ENCODE measurements at places on chromosomes 7 and 10.

DNA sequence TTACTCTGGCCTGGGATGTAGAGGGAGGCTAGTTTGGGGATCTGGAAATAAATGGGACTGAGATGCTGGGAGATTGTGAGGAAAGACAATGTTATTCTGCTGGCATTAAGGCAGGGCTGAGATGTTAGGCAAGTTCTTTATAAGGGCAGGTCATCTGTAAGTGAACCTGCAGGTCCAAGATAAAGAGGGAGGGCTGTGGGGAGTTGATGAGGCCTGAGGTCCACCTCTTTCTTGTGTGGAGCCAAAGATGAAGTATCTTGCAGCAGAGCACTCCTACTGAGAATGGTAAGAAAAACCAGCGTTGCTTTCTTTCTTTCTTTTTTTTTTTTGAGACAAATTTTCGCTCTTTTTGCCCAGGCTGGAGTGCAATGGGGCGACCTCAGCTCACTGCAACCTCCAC, 19.1 kb downstream of the CYCS start:
- no peak for DNase-seq

GRCh38 chr7:131424219-131424822, 96.6 kb downstream of the MKLN1 start:
- DNase-seq: peak; percentile 11

GRCh38 chr7:159120540-159120919, 24.1 kb downstream of the VIPR2 start:
- DNase-seq: no peak

GRCh38 chr10:94279835-94280709, 82.7 kb downstream of the NOC3L start:
- DNase-seq: peak; percentile 4

GRCh38 chr7:117251687-117252086, 71.2 kb downstream of the WNT2 start:
- no peak for DNase-seq

GRCh38 chr7:156184164-156184563, 371.9 kb upstream of the SHH start:
- no peak for DNase-seq

- no peak for DNase-seq
Observed at GRCh38 chr7:163971-164881, 28.1 kb upstream of the FAM20C start.

DNA sequence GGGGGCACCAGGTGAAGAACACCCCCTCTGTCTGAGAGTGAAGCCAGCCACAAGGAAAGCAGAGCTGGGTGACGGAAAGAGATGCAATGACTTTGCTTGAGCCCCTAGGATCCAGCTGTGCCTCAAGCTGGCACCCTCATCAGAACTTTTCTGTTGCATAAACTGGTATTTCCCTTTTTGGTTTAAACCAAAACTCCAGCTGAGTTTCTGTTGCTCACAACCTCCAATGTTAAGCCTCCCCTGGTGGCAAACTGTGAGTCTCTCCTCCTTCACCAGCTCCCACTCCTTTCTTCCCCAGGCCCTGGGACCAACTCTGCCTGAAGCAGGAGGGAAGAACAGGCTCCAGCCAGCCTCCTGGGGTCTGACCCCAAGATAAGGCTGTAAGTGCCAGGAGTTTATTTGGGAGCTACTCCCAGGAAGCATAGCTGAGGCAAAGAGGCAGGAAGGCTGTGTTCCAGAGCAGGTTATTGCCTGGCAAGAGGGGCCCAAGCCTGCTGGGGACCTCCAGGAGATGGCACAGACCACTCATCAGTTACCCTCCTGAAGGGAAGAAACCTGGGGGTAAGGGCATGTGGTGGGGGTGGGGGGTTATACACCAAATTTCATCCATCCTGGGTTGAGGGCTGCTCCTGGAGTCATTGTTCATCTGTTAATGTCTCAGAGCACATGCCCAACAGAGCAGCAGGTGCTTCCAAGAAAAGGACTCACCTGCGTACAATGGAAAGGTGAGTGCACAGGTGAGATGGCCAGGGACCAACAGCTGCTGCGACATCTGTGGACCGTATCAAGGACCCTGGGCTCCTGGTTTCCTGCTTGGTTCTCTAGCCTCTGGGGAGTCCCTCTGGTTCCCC, 73.3 kb upstream of the NANOS1 start:
- no peak for DNase-seq

GRCh38 chr7:51071427-51071826, 245.2 kb downstream of the COBL start:
- DNase-seq: no peak

GRCh38 chr7:127891144-127891543, 140.1 kb downstream of the LRRC4 start:
- no peak for DNase-seq

DNA sequence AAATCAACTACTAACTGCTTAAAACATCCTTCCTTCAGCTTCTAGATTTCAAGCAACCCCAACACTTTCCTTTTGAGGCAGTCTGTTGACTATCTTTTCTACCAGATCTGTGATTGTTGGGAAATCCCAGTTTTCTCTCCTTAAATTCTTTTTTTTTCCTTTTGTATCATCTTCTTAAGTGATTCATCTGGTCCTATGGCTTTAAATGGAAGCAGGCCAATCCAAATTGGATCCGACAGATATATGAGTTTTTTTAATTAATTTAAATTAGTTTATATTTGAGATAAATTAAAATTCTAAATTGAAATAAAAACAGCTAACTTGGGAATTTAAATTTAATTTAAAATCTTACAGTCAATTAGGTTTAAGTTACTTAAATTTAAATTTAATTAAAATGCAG, 151.2 kb upstream of the PCLO start:
- no peak for DNase-seq

GRCh38 chr7:8058852-8059251, 90.3 kb downstream of the GLCCI1 start:
- DNase-seq: no peak

DNA sequence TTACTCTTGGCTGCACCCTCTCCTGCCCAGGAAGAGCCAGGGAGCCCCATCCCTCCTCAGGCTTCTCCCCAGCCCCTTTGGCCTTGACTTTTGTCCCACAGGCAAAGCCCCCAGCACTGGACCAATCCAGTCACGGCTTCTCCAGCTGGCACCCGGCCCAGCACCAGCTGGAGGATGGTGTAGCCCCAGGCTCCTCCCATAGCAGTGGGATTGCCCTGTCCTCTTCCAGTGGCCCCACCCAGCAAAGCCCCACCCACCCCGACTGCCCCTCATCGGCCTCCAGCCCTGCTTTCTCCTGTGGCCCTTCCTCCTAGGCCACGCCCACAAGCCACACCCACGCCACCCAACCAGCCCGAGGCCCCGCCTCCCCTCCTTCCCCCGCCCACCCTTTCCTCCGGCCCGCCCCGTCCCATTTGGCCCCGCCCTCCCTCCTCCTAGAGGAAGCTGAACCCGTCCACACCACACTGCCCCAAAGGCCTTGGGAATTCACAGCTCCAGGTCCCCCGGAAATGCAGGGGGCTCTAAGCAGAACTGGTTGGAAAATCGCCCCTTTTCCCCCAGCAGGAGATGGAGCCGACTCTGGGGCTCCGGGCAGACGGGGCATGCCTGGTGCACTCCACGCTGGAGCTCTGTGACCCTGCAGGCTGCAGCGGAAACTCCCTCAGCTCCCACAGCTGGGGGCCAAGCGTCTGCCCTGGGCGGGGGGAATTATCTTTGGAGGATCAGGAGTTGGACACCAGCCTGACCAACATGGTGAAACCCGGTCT, 25.2 kb downstream of the GET4 start:
- DNase-seq: peak; percentile 40

DNA sequence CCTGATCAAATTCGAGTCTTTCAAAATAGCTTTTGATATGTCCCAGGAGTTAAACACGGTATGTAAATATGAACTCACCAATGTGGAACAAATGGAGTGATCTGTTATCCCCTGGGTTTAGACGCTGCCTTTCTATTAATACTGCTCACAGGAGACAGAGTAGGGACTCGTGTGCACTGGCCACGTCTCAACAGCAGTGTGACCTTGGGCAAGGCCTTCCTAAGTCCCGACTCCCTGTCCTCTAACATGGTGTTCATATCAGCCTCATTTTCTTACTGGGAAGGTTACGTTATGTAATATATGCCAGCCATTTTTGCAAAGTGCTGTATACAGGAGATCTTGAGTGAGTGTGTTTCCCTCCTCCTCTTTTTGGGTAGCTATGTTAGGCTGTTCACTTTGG, 1.8 kb downstream of the WDR37 start:
- no peak for DNase-seq

GRCh38 chr7:16357921-16358320, 63.4 kb downstream of the CRPPA start:
- peak; percentile 95 for DNase-seq

DNA sequence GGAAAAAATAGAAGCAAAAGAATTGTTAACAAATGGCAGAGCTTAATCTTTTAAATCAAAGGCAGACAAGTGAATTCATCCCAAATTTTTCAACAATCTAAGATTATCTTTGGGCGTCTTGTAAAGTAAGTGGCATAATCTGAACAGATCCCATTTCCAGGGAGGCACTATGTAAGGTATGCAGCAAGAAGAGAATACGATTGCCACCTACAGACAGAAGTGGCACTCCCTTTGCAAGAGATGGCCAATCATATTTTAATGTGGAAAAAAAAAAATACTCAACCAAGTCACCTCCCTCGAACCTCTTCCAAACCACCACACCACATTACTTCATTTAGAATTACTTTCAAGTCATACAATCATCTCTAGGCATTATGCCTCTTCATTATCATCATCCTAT, 4.0 kb downstream of the GFRA1 start:
- no peak for DNase-seq

DNA sequence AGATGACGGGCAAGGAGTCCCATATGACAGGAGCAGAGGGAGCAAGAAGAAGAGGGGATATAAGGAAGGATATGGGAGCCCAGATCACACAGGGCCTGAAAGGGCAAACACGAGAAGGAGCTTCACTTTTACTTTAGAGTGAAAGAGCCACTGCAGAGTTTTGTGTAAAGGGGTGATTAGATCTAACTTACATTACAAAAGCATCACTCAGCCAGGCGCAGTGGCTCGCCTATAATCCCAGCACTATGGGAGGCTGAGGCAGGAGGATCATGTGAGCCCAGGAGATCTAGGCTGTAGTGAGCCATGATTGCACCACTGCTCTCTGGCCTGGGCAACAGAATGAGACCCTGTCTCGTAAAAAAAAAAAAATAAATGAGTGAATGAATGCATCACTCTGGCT, 91.1 kb downstream of the MPP7 start:
- DNase-seq: no peak

- no peak for DNase-seq
Observed at GRCh38 chr7:12719981-12720865, 32.8 kb downstream of the ARL4A start.

- DNase-seq: no peak
Observed at GRCh38 chr10:10798864-10799192, 218.8 kb upstream of the CELF2 start.

DNA sequence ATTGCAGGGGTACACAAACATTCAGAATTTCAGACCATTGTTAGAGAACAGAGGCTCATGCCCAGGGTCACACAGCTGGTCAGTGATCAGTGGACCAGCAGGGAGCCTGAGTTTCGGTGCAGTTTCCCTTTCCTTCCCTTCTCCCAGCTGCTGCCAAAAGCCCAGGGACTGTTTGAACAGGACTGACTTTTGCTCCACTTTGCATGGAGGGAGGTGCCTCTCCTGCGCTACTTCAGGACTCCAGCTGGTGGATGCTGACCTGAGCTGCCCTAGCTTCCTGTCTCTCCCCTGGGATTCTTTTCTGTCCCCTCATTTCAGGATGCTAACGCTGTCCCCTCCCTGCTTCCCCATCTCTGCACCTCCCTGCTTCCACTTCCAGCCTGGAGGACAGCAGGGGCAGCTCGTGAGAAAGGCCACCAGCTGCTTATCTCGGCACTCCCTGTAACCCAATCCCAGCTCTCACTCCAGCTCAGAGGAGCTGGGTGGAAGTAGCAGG, 14.5 kb downstream of the SH2D4B start:
- DNase-seq: no peak

- DNase-seq: no peak
Observed at GRCh38 chr7:128827971-128828711, 2.1 kb upstream of the FLNC start.

DNA sequence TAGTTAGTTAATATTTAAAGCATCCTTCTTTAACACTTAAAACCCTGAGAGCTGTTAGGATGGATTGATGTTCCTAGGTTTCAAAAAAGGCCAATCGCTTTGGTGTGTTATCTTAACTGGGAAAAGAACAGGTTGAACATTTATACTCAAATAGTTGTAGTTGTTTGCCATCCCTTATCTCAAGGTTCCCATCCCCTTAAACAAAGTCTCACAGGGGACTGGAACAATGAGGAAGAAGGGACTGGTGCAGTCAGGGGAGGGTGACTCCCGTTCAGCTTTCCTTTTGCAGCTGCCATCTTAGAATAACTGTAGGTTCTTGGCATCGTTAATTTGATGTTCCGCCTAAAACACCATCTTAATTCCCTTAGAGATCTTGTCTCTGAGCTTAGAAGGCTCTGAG, 2.6 kb upstream of the KBTBD2 start:
- DNase-seq: no peak

GRCh38 chr7:70553364-70553763, 578.6 kb upstream of the GALNT17 start:
- DNase-seq: no peak

DNA sequence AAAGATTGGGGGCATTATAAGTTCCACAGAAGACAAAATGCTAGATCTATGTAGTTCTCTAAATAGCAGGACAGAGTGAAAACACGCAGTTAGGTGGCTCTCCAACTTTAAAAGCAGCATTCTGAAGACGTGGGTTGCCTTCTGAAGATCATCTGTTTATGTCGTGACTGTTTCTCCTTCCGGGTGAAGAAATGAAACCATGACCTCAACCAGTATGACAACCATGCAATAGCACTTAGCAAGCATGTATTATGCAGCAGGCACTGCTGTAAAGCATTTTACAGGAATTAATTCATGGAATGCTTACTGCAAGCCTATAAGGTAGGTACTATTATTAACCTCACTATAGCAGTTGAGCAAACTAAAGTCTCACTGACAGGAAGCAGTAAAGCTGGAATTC, 125.2 kb downstream of the SLC25A13 start:
- no peak for DNase-seq

DNA sequence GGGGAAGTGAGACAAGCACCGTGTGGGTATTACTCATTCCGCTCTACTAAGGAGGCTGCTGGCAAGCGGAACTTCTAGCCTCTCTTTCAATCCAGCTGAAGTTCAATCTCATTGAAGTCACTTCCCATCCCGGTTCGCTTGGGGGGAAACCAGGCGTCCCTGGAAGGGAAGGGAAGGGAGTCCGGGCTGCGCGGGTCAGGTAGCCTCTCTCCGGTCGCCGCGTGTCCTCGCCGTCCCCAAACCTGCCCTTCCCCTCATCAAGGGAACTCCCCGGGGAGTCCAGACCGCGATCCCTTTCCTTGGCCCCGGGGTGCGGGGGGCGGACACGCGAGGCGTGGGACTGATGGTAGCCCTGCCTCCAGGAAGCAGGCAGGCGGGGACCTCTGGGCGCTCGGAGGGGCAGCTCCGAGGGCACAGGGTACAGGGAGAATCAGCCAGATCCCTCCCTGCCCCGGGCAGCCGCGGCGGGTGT, 598 bp upstream of the ZEB1 start:
- DNase-seq: no peak

GRCh38 chr10:90018819-90019218, 317.4 kb downstream of the KIF20B start:
- DNase-seq: no peak

Data from NCI-H1092 (cell line).